Eye (tissue), 1 donor: ENCODE measurements at places on chromosomes 2 and 18.

GRCh38 chr2:54271189-54271588 is 15.2 kb upstream of the TSPYL6 start:
- no peak for DNase-seq

GRCh38 chr2:220269367-220269766 is 641.9 kb downstream of the SLC4A3 start:
- peak; percentile 41 for DNase-seq

DNA sequence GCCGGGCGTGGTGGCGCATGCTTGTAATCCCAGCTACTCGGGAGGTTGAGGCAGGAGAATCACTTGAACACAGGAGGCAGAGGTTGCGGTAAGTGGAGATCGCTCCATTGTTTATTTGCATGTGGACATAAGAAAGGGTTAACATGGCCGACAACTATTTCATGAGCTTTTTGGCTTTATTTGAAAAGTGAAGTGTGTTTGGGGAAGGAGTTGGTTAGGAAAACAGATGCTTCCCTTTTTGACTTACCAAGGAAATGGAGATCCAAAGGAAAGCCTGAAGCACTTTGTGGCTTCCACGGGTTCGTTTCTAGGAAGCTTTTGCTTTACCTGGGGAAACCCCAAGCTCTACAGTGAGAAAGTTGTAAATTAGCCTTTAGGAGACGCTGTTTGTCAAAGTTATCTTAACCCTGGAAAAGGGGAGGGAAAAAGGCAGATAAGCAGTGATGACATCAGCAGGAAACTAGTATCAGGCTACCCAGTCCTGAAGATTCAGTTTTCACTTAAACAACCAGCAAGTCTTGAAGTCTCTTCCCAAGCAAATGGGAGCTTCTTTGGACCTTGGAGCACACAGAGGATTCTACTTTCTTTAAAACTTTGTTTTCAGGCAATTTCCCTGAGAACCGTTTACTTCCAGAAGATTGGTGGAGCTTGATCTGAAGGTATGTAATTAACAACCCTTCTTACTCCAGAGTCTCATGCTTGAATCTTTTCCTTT is at the start of gene CASP10:
Gene CASP10 (plus strand): TSS at position 492 of the 715 bp plus-strand sequence. CDS start 2,637 bp downstream, outside the sequence.
- no peak for DNase-seq

DNA sequence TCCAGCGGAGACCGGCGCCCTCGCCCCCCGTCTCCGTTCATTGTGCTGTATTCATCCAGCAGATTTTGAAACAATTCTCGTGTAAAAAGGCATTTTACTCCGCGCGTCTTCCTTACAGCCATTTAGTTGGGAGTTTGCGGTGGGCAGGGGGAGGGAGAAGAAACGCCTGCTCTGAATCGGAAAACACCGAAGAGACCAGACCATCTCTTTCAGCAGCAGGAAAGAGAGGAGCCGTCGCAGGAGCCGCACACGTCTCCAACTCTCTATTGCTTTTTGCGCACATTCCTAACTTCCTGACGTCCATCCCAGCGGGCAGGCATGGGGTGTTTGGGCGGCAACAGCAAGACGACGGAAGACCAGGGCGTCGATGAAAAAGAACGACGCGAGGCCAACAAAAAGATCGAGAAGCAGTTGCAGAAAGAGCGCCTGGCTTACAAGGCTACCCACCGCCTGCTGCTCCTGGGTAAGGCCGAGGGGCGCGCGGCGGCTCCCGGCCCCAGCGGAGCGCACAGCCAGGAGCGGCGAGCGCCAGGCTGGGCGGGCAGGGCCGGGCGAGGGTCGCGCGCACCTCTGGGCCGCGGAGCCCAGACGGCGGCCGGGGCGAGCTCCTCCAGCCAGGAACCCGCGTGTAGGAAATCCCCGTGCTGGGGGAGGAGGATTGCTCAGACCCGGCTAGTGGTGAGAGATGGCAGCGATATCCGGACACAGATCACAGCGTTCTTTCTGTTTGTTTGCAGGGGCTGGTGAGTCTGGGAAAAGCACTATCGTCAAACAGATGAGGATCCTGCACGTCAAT is 63.2 kb downstream of the GNAL start:
- DNase-seq, result peak; percentile 74

DNA sequence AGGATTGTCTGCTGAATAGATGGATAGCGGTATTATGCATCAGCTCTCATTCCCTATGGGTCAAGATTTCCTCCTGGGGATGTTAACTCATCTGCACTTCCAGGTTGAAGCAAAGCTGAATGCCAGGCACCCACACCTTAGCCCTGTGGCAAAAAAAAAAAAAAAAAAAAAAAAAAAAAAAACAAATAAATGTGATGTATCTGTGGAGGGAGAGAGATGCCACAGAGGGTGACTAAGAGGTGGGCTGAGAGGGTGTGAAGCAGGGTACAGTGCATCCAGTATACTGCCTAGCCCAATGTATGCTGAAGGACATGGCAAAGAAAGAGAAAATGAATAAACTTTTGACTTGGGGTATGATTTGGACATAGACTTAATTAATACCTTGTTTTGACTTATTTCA is 91.4 kb downstream of the COPS8 start:
- DNase-seq, result no peak

DNA sequence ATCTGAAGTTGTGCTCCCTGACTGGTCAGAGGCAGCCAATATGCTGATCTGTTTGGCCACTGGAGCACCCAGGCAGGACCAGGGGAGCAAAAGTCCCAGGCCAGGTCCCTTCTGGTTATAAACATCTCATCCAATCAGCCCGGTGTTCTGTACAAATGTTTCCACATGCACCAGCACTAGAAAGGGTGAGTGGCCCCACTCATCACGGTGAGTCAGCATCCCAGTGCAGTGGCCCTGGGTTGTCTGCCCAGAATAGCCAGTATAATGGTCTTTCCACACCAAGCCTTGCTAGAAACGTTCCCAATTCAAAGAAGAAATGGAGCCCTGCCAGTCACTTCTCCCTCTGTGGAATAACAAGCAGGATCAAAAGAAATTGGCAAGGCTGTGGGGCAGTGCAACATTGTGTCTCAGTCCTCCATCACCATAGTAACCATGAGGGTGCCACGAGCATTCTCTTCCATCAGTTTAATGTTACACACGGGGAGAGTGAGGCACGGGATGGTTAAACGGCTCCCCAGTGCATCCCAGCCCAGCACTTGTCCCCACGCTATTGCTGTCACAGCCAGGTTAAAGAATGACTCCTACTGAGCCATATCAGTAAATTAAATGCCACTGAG is 174.9 kb downstream of the SEPTIN10 start:
- peak; percentile 38 for DNase-seq

DNA sequence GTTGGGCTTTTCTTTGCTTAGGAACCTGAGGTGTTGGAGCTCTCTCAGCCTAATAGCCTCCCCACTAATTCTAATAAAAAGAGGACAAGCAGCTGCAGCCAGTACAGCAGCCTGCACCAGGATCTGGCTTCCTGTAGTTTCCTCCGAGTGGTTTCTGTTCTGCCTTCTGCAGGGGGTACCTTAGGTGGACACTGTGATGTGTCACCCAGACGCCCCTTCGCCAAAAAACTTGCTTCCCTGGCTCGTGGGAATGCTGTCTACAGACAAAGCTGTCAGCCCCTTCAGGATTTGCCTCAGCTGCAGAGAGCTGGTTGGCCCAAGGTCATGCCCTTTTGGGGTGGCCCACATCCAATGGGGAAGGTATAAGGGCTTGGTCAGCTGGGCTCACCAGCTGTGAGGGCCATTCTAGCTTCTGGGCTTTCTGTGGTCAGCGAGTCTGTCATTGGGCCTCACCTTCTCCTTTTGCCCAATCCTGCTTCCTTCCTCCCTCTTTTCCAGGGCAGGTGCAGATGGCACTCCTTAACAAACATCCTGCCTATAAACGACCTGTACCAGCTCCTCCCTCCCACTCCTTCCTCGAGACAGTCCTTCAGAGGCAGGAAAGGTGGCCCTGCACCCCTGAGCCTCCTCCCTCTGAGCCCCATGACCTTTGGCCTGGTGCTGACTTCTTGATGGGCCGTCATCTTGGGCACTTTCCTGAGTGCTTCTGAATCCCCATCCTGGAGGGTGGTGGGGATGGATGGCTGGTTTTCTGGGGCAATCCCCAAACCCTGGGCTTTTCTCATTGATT is 44.0 kb upstream of the ROCK2 start:
- no peak for DNase-seq

GRCh38 chr18:13022644-13023043 is 31.5 kb downstream of the CEP192 start:
- DNase-seq, result no peak

DNA sequence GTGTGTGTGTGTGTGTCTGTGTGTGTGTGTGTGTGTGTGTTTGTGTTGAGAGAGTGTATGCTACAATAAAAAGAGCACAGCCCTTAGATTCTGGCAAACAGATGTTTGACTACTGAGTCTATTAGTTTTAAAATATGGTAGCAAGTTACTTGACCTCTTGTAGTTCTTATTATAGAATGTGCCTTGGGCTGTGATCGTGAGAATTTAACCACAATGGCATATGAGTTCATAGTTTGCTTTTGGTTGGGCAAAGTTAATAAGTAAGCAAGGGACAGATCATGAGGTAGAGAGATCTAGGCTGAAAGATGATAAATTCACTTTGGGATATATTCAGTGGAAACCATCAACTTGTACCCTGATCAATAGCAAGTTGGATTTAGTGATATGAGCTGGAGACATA is 334.3 kb upstream of the VWC2L start:
- no peak for DNase-seq

DNA sequence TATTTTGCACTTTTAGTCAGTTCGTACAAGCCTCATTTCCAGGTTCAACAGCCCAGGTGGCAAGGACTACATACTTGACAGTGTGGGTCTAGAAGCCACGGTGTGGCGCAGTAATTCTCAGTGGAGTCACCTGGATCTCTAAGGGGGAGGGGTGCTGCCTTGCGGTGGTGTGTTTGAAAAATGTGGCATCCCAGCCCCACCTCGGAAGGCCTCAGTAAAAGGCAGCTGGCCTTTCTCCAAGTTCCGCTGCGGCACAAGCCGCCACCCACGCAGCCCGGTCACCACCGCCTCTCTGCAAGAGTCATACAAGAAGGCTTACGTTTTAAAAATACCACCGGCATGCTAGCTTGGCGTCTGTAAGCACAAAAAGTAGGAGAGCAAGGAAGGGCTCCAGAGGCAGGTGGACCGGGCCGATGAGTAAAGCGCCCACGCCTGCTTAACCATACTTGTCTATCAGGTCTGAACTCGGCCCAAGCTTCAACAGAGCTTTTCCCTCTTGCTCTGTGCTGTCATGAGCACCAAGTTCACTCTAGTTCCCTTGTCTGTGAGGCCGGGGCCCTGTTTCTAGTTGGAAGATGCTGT is 49.5 kb downstream of the SPRED2 start:
- peak; percentile 45 for DNase-seq

DNA sequence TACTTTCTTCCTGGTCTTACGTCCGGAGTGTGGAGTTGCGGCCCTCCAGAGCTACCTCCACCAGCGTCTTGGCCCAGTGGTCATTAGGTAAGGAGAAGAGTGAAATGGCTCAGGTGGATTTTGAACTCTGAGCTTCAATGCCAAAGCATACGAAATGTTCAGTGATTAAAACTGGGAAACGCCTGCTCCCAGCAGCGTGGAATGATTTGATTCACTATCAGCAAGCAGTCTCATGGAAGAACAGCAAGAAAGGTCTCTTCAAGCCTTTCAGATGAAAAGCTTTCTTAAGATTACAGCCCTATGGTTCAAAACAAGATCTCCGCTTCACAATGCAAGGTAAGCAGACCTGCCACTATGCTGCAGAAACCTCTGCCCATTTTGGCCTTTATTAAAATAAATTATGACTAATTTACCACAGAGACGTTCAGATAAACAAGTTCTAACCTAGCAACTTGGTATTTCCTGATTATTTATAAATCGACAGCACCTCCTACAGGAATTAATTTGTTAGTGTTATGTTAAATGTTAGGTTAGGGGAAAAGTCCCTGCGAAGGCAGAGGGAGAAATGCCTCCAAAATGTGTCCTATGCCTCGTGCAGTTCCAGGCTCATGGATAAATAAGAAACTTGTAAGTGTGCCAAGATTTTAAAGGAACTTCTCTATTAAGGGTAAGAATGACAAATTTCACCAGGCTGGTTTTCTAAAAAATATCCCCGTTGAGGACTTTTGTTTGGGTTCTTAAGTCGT is 10.1 kb downstream of the SP9 start:
- peak; percentile 79 for DNase-seq

GRCh38 chr2:106581328-106581727 is 94.2 kb downstream of the CD8B2 start:
- DNase-seq, result peak; percentile 24

- DNase-seq, result peak; percentile 91
Measured at GRCh38 chr2:161237392-161238264, 70.6 kb upstream of the PSMD14 start.

GRCh38 chr2:236730393-236730792 is 160.8 kb downstream of the ACKR3 start:
- DNase-seq, result no peak

DNA sequence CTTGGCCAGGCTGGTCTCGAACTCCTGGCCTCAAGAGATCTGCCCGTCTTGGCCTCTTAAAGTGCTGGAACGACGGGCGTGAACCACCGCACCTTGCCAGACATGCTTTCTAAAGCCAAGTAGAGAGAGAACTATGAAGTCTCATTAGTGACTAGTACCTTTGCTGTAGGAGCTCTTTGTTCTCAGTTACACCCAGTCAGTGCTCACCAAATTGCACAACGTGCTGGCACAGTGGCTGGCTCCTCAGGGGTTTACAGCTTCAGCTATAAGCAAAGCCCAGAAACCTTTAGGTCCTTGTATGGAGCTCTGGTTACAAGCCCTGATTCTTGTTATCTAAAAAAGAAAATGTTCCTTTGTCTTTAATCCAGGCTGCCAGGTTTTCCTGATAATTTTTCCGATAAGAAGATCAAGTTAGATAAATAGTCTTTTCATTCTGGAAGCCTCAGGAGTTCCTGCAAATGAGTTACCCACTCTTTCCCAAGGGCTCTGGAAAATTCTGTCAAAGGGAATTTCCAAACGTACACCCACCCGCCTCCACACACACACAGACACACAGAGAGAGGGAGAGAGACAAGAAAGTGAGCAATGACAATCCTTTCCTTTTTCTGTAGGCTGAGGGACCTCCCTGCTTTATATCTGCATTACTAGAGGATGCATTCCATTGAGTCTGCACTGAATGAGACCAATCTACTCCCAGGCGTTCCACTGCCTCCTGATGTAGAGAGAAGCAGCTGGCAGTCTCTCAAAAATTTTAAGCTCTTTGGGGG is 100.2 kb upstream of the CSRNP3 start:
- DNase-seq, result peak; percentile 4

DNA sequence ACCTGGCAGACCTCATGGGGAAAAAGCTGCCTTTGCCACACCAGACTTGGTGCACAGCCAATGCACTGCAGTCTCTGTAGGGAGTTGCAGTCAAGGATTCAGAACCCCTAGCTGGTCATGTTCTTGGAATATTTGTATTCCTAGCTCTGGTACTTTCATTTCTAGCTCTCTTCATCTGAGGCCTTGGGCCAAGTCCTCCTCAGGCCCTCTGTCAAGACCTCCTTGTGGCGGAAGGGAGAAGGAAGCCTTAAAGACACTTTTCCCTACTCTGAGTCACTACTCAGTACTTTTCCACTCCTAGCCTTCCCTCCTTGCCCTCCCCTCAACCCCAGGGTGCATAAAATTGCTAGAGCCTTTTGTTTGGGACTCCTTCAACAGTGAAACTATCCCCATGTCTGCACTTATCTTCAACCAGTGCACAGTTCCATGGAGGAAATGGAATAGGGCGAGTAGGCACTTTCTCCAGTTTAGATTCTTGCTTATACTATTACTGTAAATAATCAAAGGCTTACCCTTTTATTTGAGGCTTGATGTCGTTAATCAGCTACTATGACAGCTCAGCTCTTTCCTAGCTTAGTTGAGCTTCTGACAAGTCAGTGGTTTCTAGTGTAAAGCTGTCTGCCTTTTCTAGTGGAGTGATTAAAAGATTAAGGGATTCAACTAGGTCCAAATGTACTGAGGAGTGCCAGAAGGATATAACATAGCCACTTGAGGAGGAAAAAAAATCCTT is 15.8 kb downstream of the M1AP start:
- no peak for DNase-seq
